ENCODE measurements at places on chromosomes 3 and 15.
A peak's percentile ranks its signal among the peaks of the same experiment; 100 is the strongest.

- DNase-seq: no peak
Observed at GRCh38 chr3:127115691-127116351, 77.1 kb upstream of the PRR23E start.

DNA sequence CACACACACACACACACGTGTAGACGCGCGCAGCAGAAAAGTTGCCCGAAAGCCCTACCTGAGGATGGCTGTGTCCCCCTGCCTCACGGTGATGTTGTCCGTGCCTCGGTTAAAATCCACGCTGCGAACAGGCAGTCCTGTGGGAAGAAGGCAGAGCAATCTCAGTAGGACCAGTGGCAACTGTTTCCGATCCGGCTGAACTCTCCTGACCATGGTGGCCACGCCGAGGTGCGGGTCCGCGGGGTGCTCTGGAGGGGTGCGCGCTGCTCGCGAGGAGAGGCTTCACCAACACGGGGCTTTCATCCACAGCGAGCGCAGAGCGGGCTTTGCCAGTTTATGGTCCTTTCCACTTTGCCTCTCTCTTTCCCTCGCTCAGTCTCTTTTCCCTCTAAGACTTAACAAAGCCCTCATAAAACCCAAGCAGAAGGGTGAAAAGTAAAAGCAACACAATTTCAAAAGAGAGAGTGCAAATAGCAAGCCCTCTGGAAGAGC is 422 bp downstream of the LSAMP start:
- DNase-seq: no peak

GRCh38 chr3:60413551-60413950 is 837.7 kb downstream of the FHIT start:
- DNase-seq: no peak

DNA sequence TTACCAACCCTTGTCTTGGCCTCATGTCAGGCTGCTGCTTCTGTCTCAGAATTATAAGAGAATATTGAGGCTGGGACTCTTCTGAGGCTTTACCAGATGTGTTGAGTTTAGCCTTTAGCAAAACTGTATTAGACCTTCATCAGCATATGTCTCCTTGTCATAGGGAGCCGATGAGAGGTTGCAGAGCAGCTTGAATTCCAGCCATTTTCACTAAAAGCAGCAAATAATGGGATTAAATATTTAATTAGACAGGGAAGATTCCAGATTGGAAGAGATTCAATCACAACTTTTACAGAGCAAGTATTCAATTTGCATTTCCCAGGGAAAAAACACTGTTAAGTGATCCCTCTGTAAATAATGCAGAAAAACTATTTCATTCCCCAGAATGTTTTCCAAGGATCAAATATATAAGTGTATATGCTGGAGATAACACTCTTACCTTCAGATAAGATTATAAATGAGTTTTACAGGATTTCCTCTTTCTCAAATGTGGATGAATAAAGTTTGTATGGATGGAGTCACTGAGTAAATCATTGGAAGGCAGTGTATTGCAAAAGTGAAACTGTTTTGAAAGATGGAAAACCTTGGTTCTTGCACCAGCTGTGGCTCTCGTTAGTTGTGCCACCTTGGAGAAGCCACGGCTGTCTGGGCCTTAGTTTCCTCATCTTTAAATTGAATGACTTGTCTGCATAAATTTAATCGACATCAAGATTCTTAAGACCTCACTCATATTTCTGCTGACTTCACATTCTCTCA is 466.4 kb upstream of the SGO1 start:
- DNase-seq: no peak

DNA sequence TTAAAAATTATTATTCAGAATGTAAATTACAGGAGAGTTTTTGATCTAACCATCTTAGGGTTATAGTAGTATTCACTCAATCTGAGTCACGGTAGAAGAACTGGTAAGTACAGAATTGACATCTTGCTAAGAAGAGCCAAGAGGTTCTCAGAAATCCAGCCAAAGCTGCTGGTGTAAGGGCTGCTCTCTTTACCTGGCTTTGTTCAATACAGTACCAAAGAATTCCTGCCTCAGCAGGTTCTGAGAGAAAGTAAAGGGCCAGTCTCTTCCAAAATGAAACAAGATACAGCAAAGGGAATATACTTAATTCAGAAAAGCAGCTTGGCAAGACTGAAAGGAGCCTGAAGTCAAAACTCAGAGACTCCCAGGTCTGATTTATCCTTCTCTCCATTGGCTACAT is 193.1 kb downstream of the TNIK start:
- no peak for DNase-seq

GRCh38 chr3:44942202-44942921 is 33.6 kb downstream of the ZDHHC3 start:
- DNase-seq: no peak

DNA sequence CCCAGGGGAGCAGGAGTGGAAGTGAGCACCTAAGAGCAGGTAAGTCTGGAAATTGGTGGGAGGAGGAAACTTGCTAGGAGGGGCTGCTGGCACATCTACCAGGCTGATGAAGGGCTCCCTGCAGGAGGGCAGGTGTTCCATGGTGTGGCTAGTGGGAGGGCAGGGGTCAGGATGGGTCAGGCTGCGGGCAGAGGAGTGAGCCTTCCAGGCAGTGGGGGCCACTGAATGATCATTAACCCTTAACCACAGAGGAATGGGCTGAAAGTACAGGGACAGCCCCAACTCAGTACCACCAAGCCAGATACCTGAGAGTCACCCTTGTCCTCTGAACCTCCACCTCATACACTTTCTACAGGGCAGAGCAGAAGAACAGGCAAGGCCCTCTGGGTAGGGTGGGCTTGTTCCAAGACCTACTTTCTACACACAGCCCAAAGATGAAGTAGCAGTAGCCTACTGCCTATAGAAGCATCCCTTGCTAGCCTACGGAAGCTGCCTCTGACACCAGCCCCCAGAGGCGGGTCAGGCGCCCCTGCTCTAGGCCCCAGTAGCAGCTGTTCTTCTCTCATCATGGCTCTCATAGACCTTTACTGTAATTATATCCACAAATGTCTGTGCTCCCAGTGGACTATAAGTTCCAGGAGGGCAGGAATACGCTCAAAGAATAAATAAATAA is 4.6 kb downstream of the RAB6B start:
- DNase-seq: no peak

- peak; percentile 18 for DNase-seq
Observed at GRCh38 chr3:177427540-177427939, 230.3 kb upstream of the TBL1XR1 start.

DNA sequence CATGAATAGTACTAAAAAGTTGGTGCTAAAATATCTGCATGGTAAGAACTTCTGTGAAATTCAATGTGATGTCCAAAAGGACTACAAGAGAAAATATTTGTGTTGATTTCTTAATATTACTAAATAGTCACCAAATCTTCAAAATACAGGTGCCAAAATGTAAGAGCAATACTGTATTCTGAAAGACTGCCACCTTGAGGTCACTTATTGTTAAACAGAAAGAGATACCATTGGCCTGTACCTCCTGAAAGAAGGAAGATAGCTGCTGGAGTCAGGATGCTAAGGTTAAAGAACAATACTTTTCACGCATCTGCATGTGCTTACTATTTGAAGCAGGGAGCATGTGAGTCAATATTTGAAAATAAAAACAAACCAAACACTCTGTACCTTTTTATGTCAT is 72.0 kb upstream of the LSAMP start:
- DNase-seq: no peak

- DNase-seq: no peak
Observed at GRCh38 chr15:44009038-44009437, 182.2 kb downstream of the WDR76 start.

DNA sequence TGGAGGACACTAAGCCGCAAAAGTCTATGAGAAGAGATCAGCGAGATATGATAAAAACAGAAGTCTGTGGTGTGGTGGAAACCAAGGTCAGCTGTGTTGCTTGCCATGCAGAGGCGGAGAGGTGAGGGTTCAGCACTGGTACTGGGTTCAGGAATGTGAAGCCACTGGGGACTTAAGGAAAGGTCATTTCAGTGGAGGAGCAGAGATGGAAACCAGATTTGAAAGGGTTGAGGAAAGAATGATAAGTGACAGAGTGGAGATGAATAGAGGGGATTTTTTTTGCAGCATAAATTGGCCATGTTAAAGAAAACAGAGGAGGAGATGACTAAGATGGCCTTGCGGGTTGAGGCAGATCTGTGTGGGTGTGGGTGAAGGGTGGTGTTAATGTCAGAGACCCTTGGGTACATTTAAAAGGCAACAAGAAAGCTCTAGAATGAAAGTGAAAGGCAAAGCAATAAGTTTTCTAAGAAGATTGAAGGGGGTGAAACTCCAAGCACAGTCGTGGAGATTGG is 265.5 kb downstream of the ADAMTSL3 start:
- no peak for DNase-seq

DNA sequence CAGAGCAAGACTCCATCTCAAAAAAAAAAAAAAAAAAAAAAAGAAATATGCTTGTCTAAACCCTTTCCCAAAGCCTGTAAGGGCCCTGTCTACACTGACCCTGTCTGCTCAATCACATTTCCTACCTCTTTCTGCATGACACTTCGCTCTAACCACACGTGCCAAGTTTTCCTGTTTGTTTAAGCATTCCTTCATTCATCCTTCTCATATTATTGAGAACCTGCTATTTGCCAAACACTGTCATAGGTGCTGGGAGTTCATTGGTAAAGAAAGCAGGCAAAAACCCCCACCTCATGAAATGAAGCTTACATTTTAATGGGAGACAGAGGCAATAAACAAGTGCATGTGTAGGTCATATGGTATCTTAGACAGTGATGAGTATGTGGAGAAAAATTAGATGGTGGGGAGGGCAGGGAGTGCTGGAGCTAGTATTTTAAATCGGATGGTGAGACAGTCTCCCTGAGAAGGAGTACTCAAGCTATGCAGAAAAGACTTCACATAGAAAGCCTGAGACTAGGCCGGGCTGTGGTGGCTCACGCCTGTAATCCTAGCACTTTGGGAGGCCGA is 48.0 kb downstream of the B3GNT5 start:
- DNase-seq: no peak

- no peak for DNase-seq
Observed at GRCh38 chr3:11431319-11431718, 159.1 kb downstream of the ATG7 start.

DNA sequence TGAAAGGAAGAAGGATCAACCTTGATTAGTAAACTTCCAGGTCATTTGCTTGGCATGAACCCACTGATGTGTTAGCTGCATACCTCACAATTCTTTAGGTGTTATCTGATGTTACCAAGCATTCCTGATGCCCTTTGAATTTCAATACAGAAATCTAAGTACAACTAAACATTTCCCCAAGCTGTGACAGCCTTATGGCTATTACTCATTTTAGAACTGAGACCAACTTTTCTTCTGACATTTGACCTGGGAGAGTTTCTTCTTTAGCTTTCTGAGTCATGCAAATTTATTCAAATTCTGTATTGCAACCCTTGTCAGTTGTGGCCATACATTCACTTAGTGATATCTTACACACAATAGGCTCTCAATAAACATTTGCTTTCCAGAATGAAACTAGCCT is 124.3 kb downstream of the TIGIT start:
- DNase-seq: no peak

- no peak for DNase-seq
Observed at GRCh38 chr3:112349557-112349956, 16.6 kb downstream of the CD200 start.

DNA sequence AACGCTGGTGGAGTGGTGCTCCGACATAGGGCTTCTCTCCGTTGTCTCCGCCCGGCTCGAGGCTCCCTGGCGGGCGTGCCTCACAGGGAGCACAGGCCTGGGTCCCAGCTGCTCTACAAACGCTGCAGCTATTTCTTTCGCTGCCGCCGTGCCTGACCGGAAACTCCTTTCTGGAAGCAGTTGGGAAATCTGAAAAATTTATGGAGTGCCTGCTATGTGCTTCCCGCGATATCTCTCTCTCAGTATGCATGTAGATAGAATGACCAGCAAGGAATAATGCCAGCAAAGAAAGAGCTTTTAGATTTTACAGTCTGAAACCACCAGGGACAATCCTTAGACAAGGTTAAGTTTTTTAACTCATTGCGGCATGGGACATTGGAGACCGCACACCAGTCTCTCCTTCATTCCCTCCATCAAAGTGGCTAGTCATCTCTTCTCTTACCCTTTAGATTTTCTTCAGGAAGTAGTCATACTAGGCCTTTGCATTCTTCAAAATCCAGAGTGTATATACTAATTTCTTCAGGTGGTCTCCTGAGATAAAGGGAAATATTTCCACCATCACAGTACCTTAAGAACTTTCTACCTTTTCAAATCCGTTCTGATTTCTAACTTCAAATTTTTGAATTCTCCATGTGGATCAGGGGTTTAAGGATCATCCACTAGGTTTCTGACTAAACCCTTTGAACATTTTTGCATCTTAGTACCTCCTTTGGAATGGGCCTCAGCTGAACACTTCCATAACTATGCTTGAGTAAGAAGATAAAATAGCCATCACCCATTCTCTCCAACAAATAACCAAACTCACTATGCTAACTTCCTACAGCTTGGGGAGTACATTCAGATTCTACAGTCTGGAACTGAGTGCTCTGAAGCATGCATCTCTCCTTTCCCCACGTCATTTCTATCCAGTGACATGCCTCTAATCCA is 1.1 kb upstream of the NPHP3 start:
- no peak for DNase-seq

- no peak for DNase-seq
Observed at GRCh38 chr3:182807061-182807460, 13.8 kb downstream of the ATP11B start.

- DNase-seq: no peak
Observed at GRCh38 chr15:29896062-29896461, 73.8 kb upstream of the TJP1 start.

DNA sequence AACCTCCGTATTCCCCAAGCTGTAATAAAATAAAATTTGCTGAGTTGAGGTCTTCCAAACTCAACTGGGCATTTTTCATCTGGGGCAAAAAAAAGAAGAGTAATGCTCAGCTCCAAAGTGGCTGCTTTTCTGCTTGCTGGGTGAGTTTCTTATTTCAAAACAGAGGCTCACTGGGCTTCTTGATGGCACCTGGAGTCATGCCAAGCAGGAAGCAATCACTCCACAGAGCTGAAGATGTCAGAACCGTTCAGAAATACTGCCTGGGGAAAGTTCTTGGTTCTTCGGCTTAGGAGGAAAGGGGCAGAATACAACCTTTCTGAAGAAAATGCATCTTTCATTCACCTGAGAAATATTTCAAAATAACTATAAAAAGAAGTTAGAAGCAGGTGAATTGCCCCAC is 4.1 kb downstream of the CCR9 start:
- peak; percentile 17 for DNase-seq

- no peak for DNase-seq
Observed at GRCh38 chr15:31393444-31394091, 66.9 kb downstream of the KLF13 start.

DNA sequence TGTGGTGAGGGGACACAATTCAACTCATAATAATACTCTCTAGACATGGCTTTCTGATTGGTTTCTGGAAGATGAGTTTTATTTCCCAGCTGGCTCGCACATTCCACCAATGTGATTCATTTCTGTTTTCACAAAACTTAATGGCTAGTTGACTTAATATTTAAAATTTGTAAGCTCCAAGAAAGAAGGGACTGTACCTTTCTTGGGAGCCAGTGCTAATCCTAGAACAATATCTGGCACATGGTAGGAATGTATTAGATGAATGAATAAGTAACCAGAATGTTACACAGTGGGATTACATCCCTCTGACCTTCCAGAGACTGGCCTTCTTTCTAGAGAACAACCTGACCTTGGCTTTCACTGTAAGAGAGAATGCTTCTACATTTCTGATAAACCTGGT is 262.8 kb downstream of the RORA start:
- no peak for DNase-seq

GRCh38 chr3:13054341-13055285 is 18.6 kb downstream of the IQSEC1 start:
- no peak for DNase-seq

Data from central memory CD4-positive, alpha-beta T cell (primary cell).